ENCODE measurements at places on chromosomes 6 and 20. TPM values are rescaled to one million over a fixed set of nuclear protein-coding genes. Genes with fewer than 3 reads are reported as not detected.

The ELOVL4 gene
- total RNA-seq = 1.6 TPM

The TCFL5 gene
- 4.3 TPM for total RNA-seq

The RIN2 gene
- total RNA-seq = 24.2 TPM

The ULBP1 gene
- 0.76 TPM for total RNA-seq

The PGK2 gene
- not detected for total RNA-seq

The LCA5 gene
- total RNA-seq = 0.39 TPM

The KAT14 gene
- total RNA-seq = 11.3 TPM

The OR2H1 gene
- total RNA-seq = not detected

The SLC29A1 gene
- 49.9 TPM for total RNA-seq

Measured in A549 treated with dexamethasone at 1 μM for 4 hours (cell line).